ENCODE measurements at places on chromosomes 7 and 10. TPM values are rescaled to one million over a fixed set of nuclear protein-coding genes. Genes with fewer than 3 reads are reported as not detected.

GFRA1 gene
- total RNA-seq, result 0.15 TPM

MTERF1 gene
- total RNA-seq, result 14.0 TPM

RET gene
- total RNA-seq, result 1.6 TPM

SLC18A3 gene
- total RNA-seq, result not detected

LMTK2 gene
- total RNA-seq, result 7.6 TPM

BHLHA15 gene
- total RNA-seq, result not detected

Measured in smooth muscle cell of trachea (primary cell).